ENCODE measurements at places on chromosomes 11 and 22. TPM values are rescaled to one million over a fixed set of nuclear protein-coding genes. Genes with fewer than 3 reads are reported as not detected.
A peak's percentile ranks its signal among the peaks of the same experiment; 100 is the strongest.

- DNase-seq, result no peak
Measured at GRCh38 chr22:28008056-28008455, 89.0 kb upstream of the PITPNB start.

DNA sequence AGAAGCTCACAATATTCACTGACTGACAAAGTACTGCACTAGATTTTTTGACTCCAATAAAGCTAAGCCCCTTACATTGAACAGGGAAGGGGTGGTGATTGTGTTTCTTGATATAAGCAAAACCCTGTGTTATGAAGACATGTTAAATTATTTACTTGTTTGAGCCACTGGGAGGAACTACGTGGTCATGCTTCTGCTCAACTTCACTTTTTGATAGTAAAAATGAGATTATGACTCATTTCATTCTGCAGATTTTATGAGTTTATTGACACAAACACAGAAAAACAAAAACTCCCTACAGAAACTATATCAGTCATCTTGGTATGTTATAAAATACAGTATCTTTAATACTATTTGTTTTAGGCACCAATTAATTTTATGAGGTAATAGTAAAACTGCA is 124.7 kb downstream of the CADM1 start:
- DNase-seq, result no peak

GRCh38 chr22:19962246-19962908 is 20.8 kb upstream of the TXNRD2 start:
- DNase-seq, result peak; percentile 90

MRGPRE gene
- polyA plus RNA-seq, result not detected

ARSA gene
- 45.7 TPM for polyA plus RNA-seq

- DNase-seq, result no peak
Measured at GRCh38 chr11:14645985-14646900, 2.6 kb downstream of the PDE3B start.

OR2D2 gene
- not detected for polyA plus RNA-seq

- no peak for DNase-seq
Measured at GRCh38 chr11:121437686-121438078, 14.4 kb upstream of the SORL1 start.

EPS8L2 gene
- polyA plus RNA-seq, result 260 TPM

DKK3 gene
- polyA plus RNA-seq, result 31.4 TPM

FXYD2 gene
- 4.4 TPM for polyA plus RNA-seq

PRDM11 gene
- polyA plus RNA-seq, result 23.4 TPM

PELI3 gene
- 5.1 TPM for polyA plus RNA-seq

DNA sequence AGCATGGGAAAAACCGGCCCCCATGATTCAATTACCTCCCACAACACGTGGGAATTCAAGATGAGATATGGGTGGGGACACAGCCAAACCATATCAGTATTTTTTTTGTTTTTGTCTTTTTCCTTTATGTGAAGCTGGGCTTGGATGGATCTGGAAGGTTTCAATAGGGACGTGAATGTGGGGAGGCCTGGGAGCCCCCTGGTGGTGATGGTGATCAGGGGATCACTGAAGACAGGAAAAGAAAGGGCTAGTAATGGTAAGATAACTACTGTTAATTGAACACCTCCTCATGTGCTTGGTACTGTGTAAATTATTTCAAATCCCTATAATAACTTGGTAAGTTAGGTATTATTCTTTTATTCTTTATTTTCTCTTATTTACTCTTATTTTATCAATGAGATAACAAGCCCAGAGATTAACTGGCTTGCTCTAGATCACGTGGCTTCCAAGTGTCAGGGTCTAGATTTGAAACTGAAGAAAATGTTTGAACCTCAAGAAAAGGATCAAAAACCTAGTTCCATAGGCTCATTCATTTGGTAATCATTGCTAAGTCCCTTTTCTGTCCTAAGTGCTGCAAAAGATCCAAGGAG is 364.2 kb downstream of the TENM4 start:
- no peak for DNase-seq

DNA sequence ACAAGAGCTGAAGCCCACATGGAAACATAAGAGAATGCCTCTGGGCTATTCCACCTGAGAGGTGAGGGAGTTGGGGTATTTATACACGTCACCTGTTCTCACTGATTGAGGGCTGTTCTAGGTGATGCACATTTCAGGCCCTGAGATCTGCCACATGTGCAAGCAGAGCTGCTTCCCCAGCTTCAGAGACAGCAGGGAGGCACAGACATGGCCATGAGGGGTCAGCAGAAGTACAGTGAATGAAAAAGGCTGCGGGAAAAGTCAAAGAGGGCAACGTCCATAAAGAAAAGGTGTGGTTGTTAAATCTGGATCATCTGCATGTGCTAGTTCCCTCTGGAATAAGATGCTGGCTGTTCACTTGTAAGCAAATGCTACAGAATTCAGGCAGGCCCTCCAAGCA is 75.4 kb downstream of the GAB4 start:
- DNase-seq, result no peak

ARHGAP20 gene
- polyA plus RNA-seq, result 2.2 TPM

SLC22A25 gene
- polyA plus RNA-seq, result 0.01 TPM

- no peak for DNase-seq
Measured at GRCh38 chr11:13595166-13595565, 73.3 kb upstream of the FAR1 start.

WBP2NL gene
- polyA plus RNA-seq, result 1.5 TPM

GRCh38 chr11:69578167-69578566 is 62.8 kb upstream of the CCND1 start:
- DNase-seq, result no peak

TIMP3 gene
- 52.6 TPM for polyA plus RNA-seq

DNA sequence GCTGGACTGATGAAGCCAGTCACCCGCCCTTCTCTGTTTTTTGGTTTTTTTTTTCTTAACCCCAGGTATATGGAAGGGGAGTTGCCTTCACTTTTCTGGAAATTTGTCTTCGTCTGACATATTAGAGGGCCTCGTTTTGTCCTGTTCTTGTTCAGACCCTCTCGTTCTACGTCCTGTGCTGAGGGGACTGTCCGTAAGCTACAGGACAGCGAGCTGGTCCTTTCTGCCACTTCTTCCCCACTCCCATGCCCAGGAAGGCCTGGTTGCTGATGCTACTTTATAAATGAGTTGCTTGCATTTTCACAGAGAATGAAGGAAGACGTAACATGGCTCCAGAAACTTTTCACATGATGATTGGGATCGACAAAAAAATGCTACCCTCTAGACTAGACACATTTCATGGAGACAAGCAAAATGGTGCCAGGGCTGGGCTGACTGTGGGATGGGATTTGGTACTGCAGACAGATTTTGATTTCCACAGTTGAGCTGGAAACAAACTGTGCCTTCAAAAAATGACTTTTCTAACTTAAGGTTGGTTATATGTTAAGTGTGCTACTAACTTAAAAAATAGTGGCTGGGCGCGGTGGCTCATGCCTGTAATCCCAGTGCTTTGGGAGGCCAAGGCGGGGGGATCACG is 27.2 kb upstream of the CRKL start:
- no peak for DNase-seq
